ENCODE measurements at places on chromosomes 11 and 22.

DNA sequence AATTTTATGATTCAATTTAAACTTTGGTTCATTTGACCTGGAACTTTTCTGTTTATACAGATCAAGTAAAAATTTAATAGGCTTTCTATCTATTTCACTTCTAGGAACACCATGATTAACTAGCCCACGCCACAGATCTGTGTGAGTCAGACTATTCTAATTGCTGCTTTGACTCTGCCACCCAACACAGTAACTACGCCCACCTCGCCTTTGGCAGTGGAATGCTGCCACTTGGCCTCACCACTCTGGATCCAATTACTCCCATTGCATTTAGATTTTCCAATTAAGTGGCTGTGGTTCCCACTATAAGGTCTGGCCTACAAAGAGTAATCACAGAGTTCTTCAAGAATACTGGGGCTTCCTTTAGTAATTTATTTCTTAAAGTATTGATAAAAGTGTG lies 46.6 kb upstream of the LIN7C start:
- no peaks in the 10 kb centered on the region for H3K27me3 ChIP-seq
- H3K36me3 ChIP-seq, result no peaks in the 10 kb centered on the region
- no peaks in the 10 kb centered on the region for H3K4me1 ChIP-seq
- DNase-seq, result no peak

DNA sequence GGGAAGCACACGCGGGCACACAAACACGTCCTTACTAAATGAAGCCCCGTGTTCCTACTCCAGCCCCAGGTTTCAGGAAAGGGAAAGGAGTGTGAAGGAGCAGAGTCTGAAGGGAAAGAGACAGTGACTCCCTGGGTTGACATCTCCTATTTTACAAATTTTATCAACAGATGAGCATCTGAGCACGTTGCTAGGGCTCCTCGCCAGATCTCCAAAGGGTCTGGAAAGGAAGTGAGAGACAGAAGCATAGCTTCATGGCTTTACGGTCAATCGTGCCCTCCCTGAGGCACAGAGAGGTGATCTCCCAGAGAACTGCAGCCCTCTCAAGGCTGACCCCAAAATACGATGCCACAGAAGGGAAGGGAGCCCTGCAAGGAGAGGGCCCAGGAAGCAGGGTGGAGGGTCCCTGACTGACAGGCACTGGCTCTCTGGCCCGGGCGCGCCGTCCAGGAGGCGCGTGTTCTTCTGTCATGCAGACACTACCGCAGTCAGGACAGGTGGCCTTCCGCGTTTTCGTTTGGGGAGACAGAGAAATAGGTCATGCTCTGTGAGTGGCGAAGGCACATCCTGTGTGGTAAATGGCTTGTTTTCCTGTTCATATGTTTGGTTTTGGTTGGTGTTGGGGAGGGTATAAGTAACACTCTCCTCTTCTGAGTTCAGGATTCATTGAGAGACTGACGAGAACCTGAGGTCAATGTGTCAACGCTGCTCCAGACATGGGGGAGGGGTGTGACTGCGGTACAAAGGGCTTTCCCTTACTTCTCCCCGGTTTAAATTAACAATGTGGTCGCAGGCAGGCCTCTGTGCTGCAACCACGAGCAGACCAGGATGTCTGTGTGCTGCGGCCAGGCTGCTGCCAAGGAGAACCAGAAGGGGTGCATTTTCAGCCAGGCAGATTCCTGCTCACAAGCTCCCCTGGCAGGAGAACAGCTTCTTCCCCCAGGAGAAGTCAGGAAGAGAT lies 813.3 kb downstream of the OPCML start:
- no peak overlapping the region for H3K4me3 ChIP-seq
- H3K4me1 ChIP-seq, result peaks cover 7% of the 10 kb centered on the region
- no peak overlapping the region for H3K27ac ChIP-seq
- DNase-seq, result no peak

DNA sequence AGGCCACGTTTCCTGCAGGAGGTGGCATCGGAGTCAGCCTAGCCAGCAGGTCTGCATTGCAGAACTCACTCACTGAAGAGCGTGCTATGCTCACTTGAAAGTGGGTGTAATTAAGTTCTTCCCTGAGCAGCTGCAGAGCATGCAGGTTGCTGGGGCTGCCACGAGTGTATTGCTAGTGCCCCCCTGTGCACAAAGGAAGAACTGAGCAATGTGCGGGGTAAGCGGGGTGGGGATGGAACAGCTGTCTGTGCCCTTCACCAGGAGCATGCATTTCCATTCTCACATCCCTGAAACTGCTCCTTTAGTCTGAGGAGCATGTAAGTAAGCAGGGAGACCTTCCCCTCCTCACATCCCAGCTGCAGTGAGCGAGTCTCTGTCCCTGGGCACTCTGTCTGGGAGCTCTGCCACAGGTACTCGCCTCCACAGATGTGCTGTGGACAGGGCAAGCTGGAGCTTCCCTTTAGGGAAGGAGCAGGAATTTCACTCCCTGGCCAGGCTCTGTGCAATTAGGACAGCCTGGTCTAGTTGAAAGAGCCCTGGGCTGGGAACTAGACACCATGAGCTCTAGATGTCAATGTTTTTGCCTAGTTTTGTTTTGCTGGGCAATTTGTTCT lies 1031.8 kb downstream of the NTM start:
- no peak overlapping the region for H3K27ac ChIP-seq
- no peak overlapping the region for H3K4me3 ChIP-seq
- peaks cover 7% of the 10 kb centered on the region for H3K4me1 ChIP-seq

DNA sequence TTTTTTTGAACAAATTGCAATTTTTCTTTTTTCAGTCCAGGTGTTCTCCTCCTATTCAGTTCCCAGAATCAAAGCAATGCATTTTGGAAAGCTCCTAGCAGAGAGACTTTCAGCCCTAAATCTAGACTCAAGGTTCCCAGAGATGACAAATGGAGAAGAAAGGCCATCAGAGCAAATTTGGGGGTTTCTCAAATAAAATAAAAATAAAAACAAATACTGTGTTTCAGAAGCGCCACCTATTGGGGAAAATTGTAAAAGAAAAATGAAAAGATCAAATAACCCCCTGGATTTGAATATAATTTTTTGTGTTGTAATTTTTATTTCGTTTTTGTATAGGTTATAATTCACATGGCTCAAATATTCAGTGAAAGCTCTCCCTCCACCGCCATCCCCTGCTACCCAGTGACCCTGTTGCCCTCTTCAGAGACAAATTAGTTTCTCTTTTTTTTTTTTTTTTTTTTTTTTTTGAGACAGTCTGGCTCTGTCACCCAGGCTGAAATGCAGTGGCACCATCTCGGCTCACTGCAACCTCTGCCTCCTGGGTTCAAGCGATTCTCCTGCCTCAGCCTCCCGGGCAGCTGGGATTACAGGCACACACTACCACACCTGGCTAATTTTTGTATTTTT lies 6.2 kb upstream of the UBE4A start:
- DNase-seq, result peak; percentile 10
- H3K4me1 ChIP-seq, result no peaks in the 10 kb centered on the region
- H3K27ac ChIP-seq, result no peak overlapping the region
- H3K4me3 ChIP-seq, result no peak overlapping the region
- H3K27me3 ChIP-seq, result peaks cover 20% of the 10 kb centered on the region

DNA sequence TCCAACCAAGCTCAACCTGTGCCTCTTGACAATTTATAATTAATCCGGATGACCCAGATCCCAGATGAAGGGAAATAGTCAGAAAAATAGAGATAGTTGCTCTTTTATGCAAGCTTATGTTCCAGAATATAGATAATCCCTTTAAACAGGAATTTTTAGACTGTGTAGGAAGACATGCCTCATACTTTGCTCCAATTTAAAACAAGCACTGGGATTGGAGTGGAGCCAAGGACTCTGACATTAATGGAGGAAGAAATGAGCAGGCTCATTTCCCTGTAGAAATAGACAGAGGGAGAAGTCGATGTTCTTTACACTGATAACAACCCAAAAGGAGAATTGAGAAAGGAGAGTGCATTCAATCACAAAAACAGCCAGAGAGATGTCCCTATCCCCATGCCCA lies 70.1 kb upstream of the LRRC55 start:
- no peaks in the 10 kb centered on the region for H3K36me3 ChIP-seq
- no peak overlapping the region for H3K27ac ChIP-seq
- no peaks in the 10 kb centered on the region for H3K27me3 ChIP-seq
- no peak overlapping the region for H3K4me3 ChIP-seq
- no peaks in the 10 kb centered on the region for H3K4me1 ChIP-seq

Data from spinal cord (tissue), 10 donors.